CD14-positive monocyte (primary cell): ENCODE measurements at places on chromosomes 5 and 9.

GRCh38 chr5:74493411-74493810 lies 147.1 kb downstream of the ENC1 start:
- DNase-seq = no peak

DNA sequence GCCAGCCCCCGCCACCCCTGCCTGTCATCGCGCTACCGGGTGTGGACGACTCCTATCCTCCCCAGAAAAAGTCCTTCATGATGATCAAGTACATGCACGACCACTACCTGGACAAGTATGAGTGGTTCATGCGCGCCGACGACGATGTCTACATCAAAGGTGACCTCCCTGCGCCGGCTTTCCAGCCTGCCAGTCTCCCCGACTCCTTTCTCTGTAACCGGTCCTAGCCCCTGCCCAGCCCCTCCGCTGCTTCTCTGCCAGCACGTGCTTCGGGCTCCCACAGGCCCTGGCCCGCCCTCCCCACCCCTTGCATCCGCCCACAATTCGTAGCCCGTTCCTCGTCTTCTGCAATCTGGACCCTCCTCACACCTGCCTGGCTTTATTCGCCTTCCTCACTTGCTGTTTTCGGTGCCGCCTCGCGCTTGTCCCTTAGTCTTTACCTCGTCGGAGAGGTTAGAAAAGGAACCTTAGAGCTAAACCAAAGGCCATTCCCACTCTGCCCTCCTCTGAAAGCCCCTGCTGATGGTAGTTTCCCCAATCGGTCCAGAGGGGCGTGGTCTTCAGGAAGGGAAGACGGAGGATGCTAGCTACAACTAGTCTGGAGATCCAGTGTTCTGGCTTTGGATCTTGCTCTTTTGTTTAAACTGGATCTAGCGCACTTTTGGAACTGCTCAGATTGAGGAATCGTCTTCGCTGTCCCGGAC lies 1.4 kb downstream of the CHSY3 start:
- DNase-seq = no peak

DNA sequence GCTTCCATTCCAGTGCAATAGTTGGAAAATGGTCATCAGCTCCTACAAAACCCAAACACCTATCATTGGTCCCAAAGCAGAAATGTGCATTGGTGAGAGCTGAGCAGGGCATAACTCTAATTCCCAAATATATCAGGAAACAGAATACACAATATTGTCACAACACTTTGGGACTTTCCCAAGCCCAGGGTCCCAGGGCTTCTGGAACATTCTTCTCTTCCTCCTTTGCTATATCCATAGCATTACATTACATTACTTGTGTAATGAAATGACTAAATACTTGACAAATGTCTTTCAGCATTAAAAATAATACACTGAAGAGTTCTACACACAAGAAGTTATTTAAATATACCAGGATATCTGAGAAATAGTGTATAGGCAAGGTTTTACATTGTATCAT lies 45.6 kb downstream of the LIX1 start:
- DNase-seq = peak; percentile 54

GRCh38 chr9:37408933-37409710 lies 13.4 kb upstream of the GRHPR start:
- peak; percentile 17 for DNase-seq

GRCh38 chr5:5523066-5523505 lies 100.6 kb downstream of the ICE1 start:
- DNase-seq = peak; percentile 6

DNA sequence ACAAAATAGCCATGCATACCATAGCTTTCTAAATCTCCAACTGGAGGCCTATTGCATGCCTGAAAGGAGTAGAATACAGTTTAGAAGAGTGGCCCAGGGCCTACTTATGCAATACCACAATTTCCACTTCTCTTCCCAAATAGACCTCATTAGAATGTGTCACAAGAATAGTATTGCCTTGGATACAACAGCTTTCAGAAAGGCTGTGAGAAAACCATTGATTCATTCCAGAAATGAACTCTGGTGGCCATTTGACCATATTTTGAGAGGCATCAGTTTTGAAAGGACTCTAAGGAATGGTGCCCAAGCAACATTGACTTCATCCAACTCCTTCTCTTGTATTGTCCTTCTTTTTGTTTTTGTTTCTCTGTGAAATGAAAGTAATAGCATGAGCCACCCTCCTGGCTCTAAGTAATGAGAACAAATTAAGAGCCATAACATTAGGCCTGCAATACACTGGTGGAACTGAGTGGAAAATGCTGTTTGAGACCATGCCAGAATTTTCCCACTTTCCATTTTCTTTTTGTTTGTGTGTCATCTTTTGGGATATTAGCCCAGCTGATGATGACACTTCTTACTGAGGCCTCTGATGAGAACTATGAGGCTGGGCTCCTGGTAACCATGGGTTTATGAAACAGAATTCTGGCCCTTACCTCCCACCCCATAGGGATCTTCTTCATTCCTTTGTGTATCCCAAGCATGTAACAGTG lies 90.2 kb downstream of the TMEM174 start:
- DNase-seq = no peak
